Kidney (tissue), 22 donors: ENCODE measurements at places on chromosomes 6 and 20. TPM values are rescaled to one million over a fixed set of nuclear protein-coding genes. Genes with fewer than 3 reads are reported as not detected.

DNA sequence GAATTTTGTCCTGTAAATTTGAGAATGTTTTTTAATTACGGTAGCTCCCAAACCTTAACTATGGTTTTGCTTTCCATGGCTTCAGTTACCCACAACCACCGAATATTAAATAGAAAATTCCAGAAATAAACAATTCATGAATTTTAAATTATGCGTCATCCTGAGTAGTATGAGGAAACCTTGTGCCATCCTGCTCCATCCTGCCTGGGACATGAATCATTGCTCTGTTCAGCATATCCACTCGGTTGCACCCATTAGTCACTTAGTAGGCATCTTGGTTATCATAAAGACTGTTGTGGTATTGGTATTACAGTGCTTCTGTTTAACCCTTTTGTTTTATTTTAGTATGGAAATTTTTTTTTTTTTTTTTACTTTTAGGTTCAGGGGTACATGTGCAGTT, 39.7 kb downstream of the KCNS1 start:
- DNase-seq: no peak

DNA sequence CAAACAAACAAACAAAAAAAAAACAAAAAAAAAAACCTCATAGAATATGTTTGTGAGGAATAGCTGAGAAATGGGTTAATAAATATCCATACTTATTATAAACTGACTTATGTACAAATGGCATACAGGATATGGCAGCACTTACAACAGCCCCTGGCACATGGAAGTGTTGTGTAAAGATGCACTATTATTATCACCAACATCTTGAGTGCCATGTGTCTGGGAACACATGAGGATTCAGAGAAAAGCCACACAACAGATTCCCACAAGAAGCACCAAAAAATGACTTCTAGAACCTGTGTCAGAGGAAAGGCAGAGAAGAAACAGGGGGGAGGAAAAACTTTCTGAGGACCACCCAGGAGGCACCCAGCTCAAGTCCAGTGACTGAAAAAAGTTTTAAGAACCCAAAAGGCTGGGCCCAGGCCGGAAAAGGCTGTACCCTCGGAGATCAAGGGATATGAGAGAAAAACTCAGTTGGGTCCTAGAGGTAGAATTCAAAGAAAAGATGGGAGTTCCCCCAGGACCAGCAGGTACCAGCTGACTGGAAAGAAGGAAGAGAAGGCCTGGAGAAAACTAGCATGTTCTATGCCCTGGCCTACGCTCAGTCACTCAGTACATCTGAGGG, 9.4 kb upstream of the TAF8 start:
- DNase-seq: no peak

- no peak for DNase-seq
Observed at GRCh38 chr6:17710331-17710730, 3.6 kb upstream of the NUP153 start.

DNA sequence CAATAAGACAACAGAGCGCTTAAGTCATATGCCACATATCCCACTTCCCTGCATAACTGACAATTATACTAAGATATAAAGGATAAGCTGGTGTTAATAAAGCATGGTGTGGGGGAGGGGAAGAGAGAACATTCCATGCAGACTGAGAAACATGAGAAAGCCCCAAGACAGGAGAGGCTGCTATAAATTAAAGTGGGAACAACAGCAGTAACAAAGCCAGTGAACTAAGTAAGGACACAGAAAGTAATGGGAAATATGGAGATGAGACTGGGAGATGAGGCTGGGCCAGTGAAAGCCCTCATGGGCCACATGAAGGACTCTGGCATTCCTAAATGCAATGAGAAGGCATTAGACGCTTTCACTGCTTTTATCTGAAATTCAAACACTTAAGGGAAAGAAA, 41.3 kb downstream of the SESN1 start:
- peak; percentile 87 for DNase-seq

The SEMG1 gene
- polyA plus RNA-seq: not detected

The POPDC3 gene
- not detected for polyA plus RNA-seq
